ENCODE measurements at places on chromosomes 5 and 9.

DNA sequence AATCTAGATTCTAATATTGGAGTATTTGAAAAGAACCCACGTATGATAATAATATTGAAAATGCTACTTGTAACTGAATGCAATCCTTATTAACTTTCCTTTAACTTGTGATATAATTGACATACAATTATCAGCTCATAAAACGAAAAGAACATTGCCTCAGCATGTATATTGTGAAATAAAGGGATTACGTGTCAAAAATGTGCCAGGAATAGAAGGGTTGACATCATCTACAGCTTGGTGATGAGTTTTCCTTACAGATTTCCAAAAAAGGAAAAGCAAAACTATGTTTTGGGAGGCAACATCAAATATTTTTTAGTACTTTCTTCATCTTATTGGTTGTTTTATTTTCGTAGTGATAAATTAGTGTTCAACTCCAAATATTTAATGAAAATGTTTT, 266.0 kb upstream of the PTGER4 start:
- DNase-seq: no peak

DNA sequence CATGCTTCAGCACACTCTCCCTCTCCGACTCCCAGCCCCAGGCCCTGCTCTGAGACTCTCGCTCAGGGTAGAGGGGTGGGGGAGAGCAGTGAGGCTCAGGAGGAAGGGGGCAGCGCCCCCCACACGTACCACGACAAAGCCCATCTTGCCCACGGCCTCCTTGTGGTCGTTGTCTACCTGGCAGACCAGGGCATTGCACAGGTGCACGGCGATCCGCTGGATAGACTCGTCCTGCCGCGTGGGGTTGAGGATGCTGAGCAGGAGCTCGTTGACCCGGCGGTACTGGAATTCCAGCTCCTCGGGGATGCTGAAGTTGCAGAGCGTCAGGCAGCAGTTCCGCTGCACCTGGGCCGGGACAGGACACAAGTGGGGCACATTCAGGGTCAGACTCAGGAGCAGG, 18.5 kb upstream of the ZDHHC12 start:
- DNase-seq: no peak

- no peak for DNase-seq
Observed at GRCh38 chr9:124783830-124784229, 6.9 kb downstream of the OLFML2A start.

DNA sequence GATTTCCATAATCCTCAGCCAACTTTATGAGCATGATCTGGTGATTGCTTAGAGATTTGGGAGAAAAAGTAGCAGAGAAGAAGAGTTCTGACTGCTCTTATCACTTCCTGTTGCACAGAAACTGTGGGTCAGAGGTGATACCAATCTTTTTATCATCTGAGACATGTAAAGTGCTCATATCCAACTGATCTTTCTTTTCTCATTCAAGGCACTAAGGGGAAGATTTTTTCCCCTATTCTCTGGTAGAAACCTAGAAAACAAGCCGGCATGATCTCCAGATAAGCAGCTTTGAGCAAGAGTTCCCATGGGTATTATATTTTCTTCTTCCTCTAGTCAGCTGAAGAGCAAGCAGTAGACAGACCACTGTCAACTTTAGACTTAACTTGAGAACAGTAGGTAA, 29.0 kb upstream of the GPR150 start:
- no peak for DNase-seq

DNA sequence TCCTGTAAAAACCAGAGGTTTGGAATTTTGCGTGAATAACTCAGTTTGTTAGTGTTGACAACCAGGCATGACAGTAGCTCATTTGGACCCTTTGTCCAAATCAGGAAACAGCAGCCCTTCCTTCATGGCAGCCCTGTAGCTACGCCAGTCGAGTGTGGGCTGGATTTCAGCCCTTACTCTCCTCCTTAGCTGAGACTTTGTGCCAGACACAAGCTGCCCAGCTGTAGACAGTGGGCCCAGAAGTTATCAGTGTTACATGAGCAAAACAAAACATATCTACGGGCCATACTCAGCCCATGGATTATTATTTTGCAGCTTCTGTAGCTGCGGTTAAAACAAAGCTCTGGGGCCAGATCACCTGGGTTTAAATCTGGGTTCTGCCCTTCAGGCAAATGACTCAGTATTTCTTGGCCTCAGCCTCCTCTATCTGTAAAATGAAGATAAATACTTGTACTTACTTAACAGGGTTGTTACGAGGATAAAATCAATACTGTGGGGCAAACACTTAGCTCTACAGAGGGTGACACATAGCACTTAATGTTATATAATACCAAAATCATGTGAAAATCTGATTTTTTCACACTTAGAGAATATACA, 76.9 kb downstream of the GHR start:
- no peak for DNase-seq

- no peak for DNase-seq
Observed at GRCh38 chr5:139267481-139267880, 26.1 kb upstream of the MATR3 start.

- DNase-seq: no peak
Observed at GRCh38 chr5:115683081-115683480, 57.2 kb upstream of the TMED7 start.

GRCh38 chr9:125906893-125907292, 159.7 kb downstream of the PBX3 start:
- DNase-seq: no peak

DNA sequence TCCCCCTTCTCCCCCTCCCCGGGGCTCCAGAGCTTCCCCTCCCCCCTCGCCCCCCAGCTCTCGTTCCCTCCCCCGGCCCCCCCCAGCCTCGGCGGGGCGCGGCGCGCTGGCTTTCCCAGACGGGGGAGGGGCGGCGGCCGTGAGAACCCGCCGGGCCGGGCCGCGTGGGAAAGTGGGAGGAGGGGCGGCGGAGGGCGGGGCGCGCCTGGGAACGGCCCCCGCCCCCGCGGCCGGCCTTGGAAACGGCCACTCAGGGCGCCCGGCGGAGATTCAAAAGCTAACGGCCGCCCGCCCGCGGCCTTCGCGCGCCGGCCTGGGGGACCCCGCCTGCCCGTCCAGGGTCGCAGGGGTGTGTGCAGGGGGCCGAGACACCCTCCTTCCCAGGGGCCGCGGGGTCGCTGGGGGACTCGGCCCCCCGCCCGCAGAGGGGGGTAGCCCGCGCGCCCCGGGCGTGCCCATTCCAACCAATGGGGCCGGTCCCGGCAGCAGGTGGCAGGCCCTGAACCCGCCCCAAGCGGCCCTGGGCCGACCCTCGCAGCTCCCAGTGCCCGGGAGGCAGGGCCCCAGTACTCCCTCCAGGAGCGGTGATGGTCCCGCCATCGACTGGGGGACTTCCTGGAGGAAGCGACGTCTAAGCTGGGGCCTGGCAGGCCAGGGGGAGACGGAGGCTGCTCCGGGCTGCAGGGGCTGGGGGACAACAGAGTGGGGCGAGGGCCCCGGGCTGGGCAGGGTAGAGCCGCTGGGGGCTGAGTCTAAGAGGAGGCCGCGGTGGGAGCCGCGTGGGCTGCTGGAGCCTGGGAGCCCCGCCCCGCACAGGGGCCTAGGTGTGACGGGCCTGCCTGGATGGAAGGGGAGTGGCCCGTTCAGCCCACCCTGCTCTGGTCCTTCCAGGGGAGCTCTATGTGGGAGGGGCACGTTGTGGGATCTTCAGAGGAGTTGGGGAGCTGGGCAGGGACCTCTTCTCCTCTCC, 14.2 kb upstream of the NRARP start:
- DNase-seq: no peak

- DNase-seq: no peak
Observed at GRCh38 chr5:40396317-40396716, 283.4 kb upstream of the PTGER4 start.

DNA sequence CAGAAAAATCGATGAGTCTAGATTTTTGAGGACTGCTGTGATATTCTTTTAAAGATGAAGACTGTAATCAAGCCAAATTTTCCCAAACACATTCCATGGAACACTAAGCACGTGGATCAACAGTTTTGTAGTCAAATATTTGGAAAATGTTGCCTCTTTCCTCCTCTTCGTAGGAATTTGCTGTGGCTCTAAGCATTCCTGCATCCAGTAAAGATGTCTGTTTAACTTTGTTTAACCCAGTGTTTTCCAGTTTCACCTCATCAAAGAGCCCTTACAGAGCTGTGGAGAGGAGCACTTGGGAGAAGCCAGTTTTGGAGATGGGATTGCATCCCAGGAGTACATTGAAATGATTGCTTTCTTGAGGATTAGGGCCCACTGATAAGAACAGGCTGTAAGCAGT, 58.9 kb downstream of the INSYN2B start:
- no peak for DNase-seq

GRCh38 chr9:35954942-35955546, 2.9 kb downstream of the OR2S2 start:
- peak; percentile 38 for DNase-seq

- peak; percentile 40 for DNase-seq
Observed at GRCh38 chr5:109654455-109654854, 35.3 kb upstream of the MAN2A1 start.

DNA sequence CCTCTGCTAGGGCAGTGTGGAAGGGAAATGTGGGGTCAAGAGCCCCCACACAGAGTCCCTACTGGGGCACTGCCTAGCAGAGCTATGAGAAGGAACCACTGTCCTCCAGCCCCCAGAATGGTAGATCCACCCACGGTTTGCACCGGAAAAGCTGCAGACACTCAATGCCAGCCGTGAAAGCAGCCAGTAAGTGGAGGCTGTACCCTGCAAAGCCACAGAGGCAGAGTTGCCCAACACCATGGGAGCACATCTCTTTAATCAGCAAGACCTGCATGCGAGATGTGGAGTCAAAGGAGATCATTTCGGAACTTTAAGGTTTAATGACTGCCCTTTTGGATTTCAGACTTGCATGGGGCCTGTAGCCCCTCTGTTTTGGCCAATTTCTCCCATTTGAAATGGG, 52.2 kb downstream of the GKAP1 start:
- DNase-seq: no peak

DNA sequence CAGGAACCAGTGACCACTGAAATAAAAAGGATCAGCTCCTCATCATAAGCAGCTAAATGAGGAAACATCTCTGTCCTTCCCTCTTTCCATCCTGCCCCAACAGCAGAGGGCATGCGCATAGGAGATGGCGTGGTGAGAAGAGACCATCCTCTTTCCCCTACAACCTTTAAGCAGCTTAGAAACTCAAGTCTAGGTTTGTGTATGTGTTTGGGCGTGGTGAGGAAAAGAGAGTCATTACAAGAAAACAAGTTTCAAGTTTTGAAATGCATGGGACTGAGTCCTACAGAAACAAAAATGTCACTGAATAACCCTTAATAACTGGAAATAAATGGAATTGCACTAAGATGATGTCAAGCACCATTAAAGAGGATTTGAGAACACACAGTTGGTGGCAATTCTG, 96.4 kb upstream of the IL12B start:
- no peak for DNase-seq

DNA sequence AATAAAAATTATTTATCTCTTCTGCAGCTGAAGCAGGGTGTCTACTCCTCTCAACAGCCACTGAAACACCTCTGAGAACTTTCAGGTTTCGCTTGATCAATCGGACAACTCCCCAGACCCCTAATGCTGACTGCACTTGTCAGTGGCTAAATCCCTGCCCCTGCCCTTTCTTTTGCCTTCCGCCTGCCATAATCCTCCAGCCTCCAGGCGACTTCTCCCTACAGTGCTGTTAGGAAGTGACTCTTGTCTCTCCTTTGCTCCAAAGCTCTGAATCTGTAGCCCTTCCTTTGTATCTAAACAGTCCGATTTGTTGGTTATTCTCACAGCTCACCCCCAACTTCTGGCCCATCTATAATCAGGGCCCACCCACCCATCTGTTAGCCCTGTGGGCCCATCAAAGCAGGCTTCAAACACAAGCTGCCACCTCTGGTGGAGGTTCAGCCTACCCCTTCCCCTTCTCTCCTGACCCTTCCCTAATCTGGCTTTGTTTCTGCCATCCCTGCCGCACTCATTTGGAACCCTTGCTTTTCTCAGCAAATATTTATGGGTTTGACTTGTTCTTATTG, 53.7 kb upstream of the IFNK start:
- DNase-seq: no peak

DNA sequence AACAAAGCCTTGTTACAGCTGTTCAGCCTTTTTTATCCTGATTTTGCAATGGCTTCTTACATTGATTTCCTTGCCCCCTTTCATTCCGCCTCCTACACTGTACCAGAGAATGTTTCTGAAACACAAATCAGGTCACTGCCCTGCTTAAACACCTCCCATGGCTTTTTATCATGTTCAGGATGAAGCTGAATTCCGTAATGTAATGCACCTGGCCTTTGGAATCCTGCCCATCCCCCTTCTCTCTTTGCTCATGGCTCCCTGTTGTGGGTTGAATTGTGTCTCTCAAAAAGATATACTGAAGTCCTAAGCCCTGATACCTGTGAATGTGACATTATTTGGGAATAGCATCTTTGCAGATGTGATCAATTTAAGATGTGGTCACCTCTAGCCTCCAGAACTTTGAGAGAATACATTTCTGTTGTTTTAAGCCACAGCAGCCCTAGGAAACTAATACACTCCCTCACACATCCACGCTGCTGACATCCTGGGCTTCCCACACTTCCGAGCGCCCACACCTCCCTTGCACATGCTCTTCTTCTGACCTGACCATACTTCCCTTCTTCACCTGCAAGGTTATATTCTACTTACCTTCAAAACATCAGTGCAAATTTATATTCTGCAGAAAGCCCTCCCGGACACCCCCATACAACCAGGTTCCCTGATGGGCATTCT, 101.2 kb downstream of the DNAH5 start:
- no peak for DNase-seq

GRCh38 chr5:107058803-107059202, 611.9 kb downstream of the EFNA5 start:
- DNase-seq: no peak

GRCh38 chr5:107321906-107322305, 348.8 kb downstream of the EFNA5 start:
- no peak for DNase-seq

GRCh38 chr9:14321517-14322130, 7.7 kb upstream of the NFIB start:
- no peak for DNase-seq
